ENCODE measurements at places on chromosomes 16 and 17.
A peak's percentile ranks its signal among the peaks of the same experiment; 100 is the strongest.

DNA sequence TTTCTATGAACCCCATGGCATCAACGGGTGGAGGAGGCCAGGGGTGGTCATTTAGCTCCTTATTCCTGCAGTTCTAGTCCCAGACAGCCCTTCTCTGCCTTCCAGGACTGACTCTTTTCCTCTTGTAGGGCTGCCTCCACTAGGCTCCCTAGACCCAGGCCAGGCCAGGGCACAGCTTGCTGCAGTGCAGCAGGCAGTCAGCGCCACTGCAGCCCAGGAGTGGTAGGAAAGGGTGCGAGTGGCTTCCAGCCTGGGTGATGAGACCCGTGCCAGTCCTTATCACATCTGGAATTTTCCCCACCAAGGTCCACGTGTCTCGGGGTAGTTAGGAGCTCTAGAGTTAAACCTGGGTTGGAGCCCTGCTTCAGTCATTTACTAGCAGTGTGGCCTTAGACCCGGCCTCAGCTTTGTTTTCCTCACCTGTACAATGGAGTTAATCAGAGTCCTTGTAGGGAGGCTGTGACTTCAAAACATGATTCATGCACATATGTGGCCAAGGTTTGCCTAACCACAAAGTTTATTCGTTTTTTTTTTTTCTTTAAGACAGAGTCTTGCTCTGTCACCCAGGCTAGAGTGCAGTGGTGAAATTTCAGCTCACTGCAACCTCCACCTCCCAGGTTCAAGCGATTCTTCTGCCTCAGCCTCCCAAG lies 4.7 kb downstream of the SLC5A11 start:
- DNase-seq = no peak

DNA sequence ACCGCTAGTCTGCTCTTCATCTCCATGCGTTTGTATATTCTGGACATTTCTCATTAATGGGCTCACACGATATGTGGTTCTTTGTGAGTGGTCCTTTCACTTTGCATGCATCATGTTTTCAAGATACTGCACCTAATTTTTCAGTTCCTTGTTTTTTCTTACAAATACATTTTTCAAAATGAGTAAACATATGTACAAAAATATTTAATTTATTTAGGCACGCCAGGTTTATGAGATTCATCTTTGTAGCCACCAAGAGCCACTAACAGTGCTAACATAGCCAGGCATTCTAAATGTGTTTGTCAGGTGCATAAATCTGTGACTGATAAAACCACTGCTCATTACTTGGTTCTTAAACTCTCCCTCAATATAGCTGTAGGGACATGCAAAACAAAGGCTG lies 375.3 kb downstream of the WWOX start:
- DNase-seq = no peak

DNA sequence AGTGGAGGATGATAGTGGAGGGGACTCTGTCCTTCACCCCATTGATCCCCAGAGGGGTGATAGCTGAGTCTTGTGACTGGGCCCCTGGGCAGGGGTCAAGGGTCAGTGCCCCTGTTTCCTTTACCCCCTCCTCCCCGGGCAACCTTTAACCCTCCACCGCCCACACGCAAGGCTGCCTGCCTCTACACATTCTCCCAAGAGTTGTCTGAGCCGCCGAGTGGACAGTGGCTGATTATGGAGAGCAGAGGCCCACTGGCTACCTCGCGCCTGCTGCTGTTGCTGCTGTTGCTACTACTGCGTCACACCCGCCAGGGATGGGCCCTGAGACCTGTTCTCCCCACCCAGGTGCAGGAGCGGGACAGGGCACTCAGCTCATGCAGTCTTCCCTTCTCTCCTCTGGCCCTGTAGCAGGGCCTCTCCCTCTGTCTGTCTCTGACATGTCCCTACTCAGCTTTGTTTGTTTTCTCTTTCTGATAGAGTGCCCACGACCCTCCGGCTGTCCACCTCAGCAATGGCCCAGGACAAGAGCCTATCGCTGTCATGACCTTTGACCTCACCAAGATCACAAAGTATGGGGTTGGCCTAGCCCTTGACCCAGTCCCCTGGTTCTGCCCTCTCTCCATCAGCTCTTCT lies at the start of gene SHBG:
Gene SHBG (plus strand): TSS at position 197 of the 633 bp plus-strand sequence. CDS start 38 bp downstream, at position 235.
- no peak for DNase-seq

GRCh38 chr17:4544135-4544950 lies 10.8 kb downstream of the MYBBP1A start:
- DNase-seq = no peak

- DNase-seq = no peak
Measured at GRCh38 chr17:50604513-50604912, 30.2 kb upstream of the ABCC3 start.

DNA sequence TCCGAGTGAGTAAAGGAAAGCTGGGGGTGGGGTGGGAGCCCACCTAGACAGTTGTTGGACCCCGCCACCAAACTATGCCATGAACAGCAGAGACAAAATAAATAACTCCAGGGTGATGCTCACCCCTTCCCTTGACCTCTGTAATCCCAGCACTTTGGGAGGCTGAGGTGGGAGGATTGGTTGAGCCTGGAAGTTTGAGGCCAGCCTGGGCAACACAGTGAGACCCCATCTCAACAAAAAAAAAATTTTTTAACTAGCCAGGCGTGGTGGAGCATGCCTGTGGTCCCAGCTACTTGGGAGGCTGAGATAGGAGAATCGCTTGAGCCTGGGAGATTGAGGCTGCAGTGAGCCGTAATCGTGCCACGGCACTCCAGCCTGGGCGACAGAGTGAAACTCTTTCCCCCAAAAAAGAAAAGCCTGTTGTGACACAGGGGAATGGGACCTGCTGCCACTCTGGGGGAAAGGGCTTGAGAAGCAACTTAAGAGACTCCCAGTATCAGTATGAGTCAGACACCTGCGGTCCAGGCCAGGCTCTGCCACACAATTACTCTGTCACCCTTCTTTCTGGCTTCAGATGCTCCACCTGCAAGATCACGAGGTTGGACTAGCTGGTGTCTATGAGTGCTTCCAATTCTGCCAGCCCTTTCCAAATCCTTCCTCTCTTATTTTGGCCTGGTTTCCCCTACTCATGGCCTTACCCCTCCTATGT lies 5.0 kb downstream of the SGCA start:
- no peak for DNase-seq

- no peak for DNase-seq
Measured at GRCh38 chr17:19254651-19255050, 17.5 kb downstream of the EPN2 start.

DNA sequence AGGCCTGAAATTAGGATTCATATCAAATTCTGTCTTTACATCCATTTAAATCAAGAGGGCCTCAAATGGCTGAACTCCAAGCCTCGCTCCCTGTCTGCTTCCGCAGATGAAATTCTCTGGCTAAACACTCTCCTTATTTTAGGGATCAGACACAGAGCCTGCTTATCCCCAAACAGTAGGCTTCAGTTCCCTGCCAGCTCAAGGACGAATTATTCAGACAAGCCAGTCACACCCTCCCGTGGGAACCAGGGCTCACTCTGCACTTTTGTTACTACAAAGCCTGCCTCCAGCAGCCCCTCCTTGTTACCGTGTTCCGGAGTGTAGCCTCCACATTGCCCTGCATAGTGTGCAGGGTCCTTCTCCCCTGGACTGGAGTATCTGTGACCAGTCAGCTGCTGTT lies 46.6 kb upstream of the LCMT1 start:
- no peak for DNase-seq

DNA sequence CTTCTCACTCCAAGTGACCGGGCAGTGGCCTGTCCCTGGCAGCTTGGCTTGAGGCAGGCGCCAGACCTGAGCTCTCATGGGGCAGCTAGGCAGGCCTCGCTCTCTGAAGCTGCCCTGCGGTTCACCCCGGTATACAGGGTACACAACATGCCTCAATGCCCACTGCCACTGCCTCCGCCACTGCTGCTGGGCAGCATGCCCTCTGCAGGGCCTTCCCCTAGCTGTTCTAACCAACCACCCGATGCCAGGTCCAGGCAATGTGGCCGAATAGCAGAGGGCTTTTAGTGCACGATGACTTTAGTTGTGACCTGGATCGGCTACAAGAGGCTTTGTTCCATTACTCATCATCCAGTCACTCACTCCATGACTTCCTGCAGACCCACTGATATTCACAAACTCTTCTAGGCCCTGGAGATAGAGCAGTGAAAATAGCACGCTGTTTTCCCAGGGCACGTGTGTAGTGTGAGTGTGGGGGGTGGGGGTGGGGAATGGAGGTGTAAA lies 19.7 kb downstream of the CDC42EP4 start:
- DNase-seq = peak; percentile 70

- DNase-seq = no peak
Measured at GRCh38 chr16:57167538-57167937, 18.3 kb downstream of the PSME3IP1 start.

DNA sequence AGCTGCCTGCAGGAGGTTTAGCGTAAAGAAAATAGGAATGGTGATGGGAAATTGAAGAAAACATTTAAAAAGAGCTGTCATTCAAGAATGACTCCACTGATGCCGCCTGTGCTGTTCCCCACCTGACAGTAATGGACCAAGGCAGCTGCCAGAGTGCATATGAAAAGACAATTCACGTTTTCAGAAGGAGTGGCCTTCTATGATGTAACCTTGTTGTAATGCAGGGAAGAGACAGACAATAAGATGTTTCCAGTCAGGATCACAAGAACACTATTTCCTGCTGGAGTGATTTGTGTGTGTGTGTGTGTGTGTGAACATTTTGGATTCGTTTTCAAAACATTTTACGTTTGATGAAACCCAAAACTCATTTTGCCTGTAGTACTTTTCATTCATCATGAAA lies 203.7 kb downstream of the LGALS9B start:
- DNase-seq = no peak

DNA sequence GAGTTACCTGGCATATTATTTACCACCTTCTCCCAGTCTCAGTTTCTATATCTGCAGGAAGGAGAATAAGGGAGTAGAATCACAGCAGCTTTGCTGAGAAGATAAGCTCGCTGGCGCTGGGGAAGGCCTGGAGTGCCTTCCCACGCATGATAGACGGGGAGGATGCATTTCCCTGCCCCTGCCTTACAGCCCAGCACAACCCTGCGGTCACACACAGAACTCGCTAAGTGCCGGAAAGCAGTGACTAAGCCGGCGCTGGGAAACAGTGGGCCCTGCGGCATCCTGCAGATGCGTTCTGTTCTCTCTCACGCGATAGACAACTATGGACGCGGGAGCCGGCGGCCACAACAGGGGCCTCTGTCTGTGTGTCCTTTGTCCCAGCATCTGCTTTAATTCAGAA lies 4.8 kb downstream of the CA5A start:
- no peak for DNase-seq
